ENCODE measurements at places on chromosomes 5 and 9. TPM values are rescaled to one million over a fixed set of nuclear protein-coding genes. Genes with fewer than 3 reads are reported as not detected.

GRCh38 chr9:88702985-88703384 lies 168.0 kb downstream of the NXNL2 start:
- no peak for DNase-seq

DNA sequence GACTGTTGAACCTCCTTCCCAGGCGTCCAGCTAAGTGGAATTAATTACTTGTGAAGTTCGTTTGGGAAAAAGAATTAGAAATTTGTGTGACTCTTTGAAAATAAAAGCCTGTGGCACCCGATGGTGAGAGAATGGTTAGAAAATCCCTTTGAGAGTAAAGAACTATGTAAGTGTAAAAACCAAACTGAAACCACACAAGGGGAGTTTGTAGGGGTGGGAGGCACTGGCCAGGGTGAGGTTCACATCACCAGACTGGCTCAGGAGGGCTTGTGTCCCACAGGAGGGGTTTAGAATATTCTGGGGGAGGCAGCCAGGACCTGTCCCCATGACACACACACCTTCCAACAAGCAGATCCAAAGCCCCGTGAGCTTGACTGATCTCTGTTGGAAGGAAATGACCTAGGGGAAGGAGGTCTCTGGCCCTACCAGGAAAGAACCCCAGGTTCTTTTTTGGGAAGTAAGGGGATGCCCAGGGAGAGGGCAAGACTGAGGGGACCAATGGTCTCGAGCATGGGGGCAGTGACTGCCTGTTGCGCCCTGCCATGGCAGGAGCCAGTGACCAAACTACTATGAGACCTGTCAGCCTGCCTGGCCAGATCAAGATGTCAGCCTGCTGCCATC lies 4.3 kb downstream of the SPATA24 start:
- no peak for DNase-seq

DNA sequence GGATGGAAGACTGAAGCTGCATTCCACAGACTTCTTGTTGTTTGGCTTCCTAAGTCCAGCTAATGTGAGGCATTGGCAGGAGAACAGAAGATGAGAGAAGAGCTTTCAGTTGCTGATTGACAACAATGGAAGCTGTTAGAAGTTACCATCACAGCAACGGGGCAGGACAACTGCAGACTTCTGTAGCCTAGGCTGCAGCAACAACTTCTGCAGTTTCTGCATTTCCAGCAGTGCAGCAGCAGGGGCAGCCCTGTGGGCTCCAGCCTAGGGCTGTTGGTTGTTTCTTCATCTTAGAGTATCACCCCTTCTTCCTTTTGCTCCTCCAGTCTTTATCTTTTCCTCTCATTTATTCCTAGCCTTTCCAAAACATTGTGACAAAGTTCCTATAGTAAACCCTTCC lies 528.8 kb upstream of the PTGER4 start:
- DNase-seq, result no peak

DNA sequence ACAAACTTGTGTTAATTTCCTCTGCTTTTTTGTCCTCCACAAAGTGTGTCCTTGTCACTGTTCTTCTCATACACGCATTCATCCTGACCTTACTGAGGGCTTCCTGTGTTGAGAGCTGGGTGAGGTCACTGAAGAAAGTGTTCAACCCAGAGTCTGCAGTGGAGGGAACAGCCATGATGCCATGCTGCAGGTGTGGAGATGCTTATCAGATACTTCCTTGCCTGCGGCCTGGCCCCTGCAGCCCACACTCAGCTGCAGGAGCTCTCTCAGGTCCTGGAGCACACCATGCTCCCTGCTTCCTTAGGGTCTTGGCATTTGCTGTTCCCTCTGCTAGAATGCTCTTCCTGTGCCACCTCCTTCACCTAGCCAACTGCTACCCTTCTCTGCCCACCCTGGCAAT lies 108.1 kb upstream of the SPRY4 start:
- DNase-seq, result peak; percentile 89

GRCh38 chr5:108818613-108819272 lies 71.0 kb downstream of the FER start:
- no peak for DNase-seq

DNA sequence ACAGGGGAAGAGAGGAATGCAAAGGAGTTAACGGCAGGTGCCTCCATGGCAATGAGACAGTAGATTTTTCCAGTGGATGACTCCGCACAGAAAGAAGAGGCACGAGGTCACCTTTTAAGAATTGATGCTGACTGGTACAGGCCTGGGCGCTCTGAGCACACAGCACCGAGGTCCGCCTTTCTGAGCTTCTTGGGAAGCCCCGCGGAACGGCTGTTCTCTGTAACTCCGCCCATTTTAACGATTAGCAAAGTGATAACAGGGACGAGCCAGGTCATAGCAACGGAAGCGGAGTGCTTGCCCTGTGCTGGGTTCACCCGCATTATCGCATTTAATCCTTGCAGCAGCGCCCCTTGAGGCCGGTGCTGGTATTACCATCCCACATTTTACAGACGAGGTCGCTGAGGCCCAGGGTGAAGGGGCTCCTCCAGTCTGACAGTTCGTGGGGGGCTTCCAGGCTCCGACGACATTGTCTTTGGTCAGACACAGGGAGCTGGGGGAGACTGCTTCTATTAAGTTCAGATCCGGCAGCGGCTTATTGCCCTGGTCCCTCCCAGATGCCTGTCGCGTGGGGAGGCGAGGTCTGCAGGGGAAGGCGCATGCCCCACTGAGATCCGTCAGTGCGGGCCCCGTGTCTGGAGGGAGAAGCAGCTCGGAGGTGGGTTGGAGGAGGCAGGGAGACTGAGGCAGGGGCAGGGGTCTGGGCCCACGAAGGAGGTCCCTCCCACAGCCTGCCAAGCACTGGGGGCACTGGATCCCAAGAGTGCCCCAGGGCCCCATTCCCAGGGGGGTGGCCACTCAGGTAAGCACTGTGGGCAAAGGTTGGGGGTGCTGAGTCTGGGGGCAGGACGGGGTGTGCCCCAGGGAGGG lies 22.3 kb upstream of the HMCN2 start:
- peak; percentile 75 for DNase-seq

DNA sequence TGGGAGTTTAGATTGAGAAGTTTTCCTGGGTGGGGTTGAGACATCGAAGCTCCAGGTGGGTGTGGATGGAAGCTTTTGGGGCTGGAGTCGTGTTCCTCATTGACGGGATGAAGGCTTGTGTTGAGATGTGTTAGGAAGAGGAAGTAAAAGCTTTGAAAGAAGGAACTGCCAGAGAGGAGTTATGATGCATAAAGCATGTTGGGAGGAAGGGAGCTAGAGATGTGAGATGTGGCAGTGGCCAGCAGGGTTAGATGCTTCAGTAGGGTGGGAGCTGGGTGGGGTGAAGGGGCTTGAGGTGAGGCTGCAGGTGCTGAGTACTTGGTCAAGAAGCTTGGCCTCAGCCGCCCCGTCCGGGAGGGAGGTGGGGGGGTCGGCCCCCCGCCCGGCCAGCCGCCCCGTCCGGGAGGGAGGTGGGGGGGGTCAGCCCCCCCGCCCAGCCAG lies 56.7 kb downstream of the HSPA4 start:
- no peak for DNase-seq

- peak; percentile 95 for DNase-seq
These were observed 20.6 kb downstream of the TPPP start for GRCh38 chr5:672329-673160.

DNA sequence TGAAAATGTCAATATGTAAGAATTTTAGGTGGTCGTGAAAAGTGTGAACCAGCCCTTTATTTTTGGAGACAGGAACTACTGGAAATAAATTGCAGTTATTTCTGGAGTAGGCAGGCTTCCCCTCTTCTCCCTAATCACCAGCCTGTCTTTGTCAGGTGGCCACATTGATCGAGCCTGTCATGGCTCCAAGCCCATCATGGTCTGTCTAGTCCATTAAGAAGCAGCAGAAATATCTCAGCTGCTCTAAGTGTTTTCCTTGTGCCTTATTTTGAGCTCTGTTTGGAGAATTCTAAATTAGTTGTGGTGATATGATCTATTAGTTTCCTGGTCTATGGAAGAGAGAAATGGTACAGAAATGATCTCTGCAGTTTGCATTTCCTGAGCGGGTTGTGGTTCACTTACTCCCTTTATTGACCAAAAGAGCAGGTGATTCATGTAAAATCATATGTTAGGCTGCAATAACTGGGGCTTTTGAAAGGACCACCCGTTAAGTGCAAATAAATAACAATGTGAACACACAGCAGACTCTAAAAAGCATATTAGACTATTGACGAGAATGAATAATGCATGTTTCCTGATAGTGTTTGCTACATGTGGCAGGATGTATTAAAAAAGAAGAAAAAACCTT lies 42.3 kb downstream of the BASP1 start:
- no peak for DNase-seq

GRCh38 chr5:108707141-108707540 lies 40.6 kb upstream of the FER start:
- DNase-seq, result no peak

GRCh38 chr5:42274913-42275312 lies 148.3 kb upstream of the GHR start:
- no peak for DNase-seq

DNA sequence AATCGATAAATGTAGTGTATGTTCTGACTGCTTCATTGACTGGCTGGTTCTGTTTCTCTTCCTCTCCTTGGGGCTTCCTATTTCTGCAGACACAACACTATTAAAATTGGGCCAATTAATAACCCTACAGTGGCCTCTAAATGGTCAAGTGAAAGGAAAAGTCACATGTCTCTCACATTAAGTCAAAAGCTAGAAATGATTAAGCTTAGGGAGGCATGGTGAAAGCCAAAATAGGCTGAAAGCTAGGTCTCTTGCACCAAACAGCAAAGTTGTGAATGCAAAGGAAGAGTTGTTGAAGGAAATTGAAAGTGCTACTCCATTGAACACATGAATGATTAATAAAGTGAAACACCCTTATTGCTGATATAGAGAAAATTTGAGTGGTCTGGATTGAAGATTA lies 58.2 kb downstream of the CCNH start:
- DNase-seq, result no peak

GDA gene
- not detected for polyA plus RNA-seq

CDKN2B-AS1 gene
- polyA plus RNA-seq, result 0.11 TPM

ANKRD20A1 gene
- polyA plus RNA-seq, result not detected

ITGA2 gene
- polyA plus RNA-seq, result 0.47 TPM

CTXN3 gene
- polyA plus RNA-seq, result not detected

Measured in CD4-positive, alpha-beta memory T cell (primary cell).